Suppressor macrophage treated with lipopolysaccharide for 4 hours (primary cell): ENCODE measurements at places on chromosomes 2 and 18.

GRCh38 chr18:2780750-2781149 is 66.1 kb upstream of the EMILIN2 start:
- DNase-seq: no peak

DNA sequence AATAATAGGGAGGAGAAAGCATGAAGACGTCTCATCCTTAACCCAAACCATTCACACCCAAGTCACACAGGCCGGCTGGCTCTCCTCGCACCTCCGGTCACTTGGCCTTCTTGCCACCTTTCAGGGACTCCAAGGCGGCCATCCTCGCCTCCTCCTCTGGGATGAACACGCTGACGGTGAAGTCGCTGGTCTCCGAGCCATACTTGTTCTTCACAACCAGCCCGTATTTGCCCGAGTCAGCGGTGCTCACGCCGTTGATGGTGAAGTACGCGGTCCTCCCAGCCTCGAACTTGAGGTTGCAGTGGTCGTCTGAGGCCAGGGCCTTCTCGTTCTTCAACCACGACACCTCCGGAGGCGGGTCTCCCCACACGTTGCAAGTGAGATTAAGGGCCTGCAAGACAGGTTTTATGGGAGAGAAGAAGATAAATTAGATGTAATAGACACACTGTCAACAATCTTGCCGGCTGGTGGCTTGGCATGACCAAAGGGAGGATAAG is 54.3 kb upstream of the LPIN2 start:
- no peak for DNase-seq

GRCh38 chr18:34342960-34343359 is 118.2 kb upstream of the NOL4 start:
- DNase-seq: no peak

DNA sequence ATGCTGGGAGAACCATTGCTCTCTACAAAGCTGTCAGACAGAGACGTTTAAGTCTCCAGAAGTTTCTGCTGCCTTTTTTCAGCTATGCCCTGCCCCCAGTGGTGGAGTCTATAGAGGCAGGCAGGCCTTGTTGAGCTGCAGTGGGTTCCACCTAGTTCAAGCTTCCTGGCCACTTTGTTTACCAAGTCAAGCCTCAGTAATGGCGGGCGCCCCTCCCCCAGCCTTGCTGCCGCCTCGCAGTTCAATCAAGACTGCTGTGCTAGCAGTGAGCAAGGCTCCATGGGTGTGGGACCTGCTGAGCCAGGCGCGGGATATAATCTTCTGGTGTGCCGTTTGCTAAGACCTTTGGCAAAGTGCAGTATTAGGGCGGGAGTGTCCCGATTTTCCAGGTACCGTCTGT is 52.7 kb upstream of the SCYGR2 start:
- DNase-seq: peak; percentile 12

- DNase-seq: no peak
Observed at GRCh38 chr2:172092716-172093415, 7.6 kb downstream of the DLX1 start.

- DNase-seq: peak; percentile 67
Observed at GRCh38 chr2:129203331-129203730, 776.1 kb upstream of the RAB6C start.

GRCh38 chr18:38551881-38552280 is 986.3 kb upstream of the CELF4 start:
- DNase-seq: no peak

DNA sequence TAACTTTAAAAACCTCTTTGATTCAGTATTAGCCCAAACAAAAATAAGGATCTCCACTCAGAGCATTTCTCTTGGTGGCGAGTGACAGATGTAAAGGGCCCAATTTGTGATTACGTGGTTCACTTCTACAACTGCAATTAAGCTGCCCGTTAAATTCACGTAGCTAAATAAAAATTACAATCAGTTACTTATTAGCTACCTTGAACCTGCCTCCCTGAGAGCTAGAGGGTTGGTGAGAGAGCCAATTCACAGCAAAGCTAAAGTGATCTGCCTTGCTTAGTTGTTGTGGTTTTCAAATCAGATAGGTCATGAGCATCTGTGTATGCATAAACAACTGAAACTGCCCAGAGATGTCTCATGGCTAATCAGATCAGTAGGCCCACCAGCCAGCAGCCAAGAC is 156.7 kb downstream of the RNF152 start:
- no peak for DNase-seq

DNA sequence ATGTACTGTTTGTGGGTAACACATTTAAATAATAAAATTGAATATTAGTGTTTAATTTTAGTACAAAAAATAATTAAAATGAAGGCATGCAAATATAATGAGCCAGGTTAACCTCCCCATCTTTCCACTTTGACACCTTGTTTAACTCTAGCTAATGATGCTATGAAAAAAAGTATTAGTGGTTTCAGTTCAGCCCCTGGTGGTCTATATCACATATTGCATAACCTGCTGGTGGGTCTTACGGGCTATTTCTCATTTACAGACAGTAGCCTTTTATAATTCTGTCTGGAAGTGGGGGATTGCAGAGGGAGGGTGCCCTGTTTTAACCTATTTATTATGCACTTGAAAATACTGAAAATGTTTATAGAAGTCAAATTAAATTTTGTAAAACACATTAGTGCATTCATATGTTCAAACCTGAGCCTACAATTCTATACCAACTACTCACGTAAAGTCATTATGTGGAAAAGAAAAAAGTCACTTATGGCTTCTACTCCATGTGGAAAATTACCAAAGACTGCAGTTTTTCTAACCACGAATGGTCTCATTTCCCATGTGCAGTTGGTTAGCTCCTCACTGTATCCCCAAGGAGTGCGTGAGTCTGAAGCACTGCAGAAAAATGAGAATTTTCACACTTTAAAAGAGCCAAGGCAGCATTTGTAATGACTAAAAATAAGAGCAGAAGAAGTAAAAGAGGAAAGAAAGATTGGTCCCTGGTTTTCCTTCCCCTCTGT is 381.0 kb downstream of the MTX2 start:
- no peak for DNase-seq

DNA sequence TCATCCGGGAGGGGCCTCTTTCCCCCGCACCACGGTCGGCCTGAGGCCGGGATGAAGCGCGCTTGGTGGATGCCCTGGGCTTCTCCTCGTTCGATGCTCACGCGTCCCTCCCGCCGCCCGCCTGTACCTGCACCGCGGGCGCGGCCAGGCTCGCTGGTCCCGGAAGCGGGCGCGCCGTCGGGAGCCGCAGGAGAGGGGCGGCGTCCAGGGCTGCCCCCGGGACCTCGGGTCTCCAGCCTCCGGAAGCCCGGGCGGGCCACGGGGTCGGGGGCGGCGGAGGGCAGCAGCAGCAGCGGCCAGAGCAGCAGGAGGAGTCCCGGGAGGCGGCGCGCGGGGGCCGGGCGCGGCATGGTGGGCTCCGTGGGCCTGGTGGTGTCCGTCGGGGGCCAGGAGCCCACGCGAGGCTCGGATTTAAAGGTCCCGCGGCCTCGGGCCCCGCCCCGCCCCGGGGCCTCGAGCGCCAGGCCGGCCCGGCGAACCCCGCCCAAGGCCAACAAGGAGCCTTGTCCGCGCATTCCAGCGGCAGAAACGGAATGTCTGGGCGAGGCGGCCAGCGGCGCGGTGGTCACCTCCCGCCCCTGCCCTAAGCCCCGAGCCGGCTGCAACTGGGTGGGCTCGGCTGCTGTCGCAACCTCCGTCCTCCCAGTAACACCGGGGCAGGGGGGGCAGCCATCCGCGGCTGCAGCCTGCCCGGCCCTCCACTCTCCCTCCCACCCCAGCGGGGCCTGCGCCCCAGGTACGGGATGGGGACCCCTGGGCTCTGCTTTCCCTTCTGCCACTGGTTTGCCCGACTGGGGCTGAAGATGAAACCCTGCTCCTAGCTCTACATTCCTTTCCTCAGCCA is at the start of gene MATN3:
Gene MATN3, minus strand, starts transcription at position 387 of the 844 bp plus-strand sequence. Its CDS starts 37 bp downstream, at position 350.
- DNase-seq: peak; percentile 29

- DNase-seq: peak; percentile 75
Observed at GRCh38 chr2:230902180-230902899, 22.7 kb downstream of the GPR55 start.

GRCh38 chr2:242060212-242060835 is 190.8 kb downstream of the RTP5 start:
- no peak for DNase-seq

DNA sequence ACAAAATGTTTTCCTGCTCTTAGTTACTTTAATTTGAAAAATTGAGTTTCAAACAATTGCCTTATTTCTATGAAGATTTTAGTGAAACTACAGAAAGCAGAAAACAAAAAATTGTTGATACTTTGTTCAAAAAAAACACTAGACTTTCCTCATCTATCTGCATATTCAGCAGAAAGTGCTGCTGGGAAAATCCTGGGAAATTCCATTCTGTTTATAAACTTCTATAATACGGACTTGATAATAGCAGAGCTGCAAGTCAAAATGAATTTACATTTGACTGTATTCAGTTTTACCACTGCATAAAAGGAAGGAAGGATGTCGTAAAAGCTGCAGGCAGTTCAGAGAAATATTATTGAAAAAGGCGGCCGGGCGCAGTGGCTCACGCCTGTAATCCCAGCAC is 24.9 kb upstream of the ERICH2 start:
- peak; percentile 64 for DNase-seq

DNA sequence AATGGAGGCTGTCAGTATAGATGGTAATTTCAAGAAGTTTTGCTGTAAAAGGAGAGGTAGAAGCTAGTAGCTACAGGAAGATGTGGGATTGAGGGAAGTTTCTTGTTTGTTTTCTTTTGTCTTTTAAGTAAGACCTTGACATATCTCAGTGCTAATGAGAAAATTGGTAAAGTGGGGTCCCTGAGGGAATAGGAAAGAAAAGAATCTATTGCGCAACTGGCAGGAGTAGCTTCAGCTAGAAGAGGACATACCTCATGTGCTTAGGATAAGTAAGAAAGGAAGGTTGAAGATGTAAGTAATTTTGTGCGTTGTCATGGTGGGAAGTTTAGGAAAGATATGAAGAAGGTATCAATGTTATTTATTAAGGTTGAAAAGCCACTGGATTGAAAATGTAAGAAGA is 8.4 kb upstream of the IKZF2 start:
- no peak for DNase-seq

GRCh38 chr2:240324312-240325015 is 111.0 kb upstream of the GPC1 start:
- DNase-seq: no peak

- DNase-seq: peak; percentile 29
Observed at GRCh38 chr2:197786010-197786877, 1.1 kb upstream of the BOLL start.

- DNase-seq: peak; percentile 19
Observed at GRCh38 chr2:232658217-232658785, 24.9 kb downstream of the EFHD1 start.

DNA sequence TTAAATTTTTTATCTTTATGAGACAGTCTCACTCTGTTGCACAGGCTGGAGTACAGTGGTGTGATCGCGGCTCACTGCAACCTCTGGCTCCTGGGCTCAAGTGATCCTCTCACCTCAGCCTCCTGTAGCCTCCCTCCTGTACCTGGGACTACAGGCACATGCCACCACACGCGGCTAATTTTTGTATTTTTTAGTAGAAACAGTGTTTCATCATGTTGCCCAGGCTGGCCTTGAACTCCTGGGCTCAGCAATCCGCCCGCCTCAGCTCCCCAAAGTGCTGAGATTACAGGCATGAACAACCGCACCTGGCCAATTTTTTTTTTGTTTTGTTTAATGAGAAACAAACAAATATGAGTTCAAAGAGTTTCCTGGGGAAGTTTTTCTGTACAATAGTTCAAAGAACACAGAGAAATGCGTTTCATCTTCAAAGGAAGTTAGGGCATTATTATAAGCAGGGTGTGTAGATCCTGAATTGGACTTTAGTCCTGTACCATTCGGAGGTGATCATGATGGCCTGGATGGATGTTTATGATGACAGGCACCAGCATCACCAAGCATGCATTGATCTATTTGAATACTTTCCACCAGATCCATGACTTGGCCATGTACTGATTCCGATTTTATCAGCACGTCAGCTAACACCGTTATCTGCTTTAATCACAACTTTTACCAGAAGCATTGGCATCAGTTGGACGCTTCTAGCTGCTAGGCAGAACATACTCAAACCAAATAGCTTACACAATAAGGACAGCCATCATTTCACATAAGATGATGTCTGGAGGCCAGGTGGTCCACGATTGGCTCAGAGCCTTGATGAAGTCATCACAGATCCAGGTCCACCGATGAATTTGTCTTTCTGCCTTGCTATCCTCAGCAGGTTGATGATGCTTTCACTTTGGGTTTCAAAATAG is 28.9 kb downstream of the TCF23 start:
- no peak for DNase-seq

DNA sequence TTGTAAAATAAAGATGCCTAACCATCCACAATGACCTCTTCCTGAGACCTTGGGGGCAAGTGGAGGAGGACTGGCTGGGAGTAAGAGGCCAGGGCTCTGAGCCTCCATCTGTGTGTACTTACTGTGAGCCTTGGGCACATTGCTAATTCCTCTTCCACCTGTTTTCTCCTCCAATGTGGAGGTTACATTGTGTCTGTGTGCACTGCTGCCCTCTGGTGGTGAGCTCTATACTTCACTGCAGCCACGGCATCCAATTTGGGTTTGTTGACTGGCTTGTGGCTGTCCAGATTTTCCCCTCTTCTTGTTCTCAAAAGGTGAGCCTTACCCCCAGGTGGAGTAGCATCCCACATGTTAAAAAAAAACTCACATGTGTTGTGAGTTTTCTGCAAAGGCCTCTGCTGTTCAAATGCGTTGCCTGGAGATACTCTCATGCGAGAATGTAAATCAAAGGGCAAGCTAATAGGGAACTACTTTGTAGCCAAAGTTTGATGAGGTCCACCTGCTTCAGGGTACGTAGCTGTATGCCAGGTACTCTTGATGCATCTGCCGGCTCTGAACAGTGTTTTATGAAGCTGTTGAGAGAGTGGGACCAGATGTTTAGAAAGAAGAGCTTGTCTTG is 80.8 kb downstream of the APOB start:
- peak; percentile 76 for DNase-seq

GRCh38 chr2:101173707-101174295 is 22.6 kb upstream of the TBC1D8 start:
- DNase-seq: peak; percentile 98
